ENCODE measurements at places on chromosomes 1 and 21.

DNA sequence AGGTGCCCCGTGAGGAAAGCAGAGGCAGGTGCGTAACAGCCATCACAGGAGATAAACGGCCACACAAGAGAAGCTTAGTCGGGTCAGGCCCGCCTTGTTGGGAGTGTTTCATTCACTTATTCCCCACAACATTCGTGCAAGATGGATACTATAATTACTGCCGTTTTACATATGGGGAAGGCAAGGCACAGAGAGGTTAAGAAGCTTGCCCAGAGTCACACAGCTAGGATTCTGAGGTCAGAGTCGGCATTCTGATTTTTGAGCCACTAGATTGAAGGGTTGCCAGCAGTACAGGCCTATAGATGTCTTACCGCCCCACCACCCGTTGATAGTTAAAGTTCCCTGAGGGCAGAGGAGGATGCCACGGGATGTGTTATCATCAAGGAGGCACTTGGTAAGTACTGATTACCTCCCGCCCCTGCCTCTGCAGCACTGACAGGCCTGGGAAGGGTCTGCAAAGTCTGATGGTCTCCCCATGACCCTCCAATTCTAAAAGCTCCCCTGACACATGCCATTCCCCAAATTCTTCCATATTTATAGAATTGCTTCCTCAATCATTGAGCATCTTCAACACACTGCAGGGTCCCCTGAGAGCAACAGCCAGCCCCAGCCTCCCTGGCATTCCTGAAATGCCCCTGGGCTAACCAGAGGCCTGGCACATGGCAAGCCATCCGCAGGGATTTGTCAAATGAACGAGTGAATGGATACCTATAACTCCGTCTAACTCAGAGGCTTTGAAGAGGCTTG, 74.7 kb upstream of the CLDN14 start:
- no peak for DNase-seq

- DNase-seq = no peak
Observed at GRCh38 chr21:31371715-31372470, 27.8 kb upstream of the TIAM1 start.

DNA sequence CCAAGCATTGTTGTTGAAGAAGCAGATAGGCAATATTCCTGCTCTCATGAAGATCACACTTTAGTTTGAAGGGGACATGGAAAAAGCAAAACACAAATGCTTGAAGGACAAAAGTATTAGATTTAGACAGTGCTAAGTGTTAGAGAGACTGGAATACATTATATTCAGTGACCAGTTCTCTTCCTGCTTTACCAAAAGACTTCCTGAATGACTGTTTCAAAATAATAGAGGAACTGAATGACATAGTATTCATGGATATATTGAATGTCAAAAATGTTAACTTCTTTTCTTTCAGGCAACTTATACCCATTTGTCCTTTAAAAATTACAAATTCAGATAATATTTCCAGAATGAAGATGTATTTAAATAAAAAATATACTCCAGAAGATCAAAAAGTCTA, 178.0 kb upstream of the IVNS1ABP start:
- DNase-seq = no peak

DNA sequence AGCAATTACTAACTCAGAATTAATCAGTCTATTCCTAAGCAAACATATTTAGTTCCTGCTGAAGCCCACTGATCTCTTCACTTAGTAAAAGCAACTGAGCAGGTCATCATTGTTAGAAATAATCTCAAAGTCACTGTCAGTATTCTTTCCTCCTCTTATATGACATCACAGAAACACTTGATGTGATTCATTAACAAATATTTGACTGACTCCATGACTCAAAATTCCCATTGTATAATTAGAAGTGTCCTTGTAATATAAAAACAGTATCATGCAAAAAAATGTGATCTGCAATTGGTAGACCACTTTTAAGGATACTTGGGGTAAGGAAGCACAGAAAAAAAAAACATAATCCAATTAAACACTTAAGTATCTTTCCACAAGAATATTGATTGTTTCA, 194.4 kb downstream of the DPYD start:
- no peak for DNase-seq

DNA sequence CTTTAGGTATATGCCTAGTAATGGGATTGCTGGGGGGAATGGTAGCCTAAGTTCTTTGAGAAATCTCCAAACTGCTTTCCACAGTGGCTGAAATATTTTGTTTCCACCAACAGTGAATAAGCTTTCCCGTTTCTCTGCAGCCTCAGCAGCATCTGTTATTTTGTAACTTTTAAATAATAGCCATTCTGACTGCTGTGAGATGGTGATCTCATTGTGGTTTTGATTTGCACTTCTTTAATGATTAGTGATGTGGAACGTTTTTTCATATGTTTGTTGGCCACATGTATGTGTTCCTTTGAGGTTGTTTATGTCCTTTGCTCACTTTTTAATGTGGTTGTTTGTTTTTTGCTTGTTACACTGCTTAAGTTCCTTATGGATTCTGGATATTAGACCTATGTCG, 237.4 kb downstream of the CENPF start:
- no peak for DNase-seq

GRCh38 chr1:113734357-113735055, 24.8 kb downstream of the PHTF1 start:
- no peak for DNase-seq

GRCh38 chr1:162710345-162710744, 78.1 kb downstream of the DDR2 start:
- no peak for DNase-seq

DNA sequence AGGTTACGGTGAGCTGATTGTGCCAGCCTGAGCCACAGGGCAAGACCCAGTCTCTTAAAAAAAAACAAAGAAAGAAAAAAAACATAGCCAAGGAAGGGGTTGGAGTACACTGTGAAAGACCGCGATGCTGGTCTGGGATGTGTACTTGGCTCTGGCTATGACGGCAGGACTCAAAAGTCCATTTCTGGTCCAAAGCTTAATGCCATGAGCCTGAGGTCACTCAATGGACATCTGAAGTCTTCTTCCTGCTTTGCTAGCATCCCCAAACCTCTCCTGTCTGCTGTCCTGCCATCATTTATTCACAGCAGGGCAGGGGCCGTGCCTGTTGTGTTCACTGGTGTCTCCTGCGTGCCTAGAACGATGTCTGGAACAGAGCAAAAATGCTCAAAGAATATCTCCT, 1.5 kb upstream of the ARHGEF10L start:
- DNase-seq = no peak

DNA sequence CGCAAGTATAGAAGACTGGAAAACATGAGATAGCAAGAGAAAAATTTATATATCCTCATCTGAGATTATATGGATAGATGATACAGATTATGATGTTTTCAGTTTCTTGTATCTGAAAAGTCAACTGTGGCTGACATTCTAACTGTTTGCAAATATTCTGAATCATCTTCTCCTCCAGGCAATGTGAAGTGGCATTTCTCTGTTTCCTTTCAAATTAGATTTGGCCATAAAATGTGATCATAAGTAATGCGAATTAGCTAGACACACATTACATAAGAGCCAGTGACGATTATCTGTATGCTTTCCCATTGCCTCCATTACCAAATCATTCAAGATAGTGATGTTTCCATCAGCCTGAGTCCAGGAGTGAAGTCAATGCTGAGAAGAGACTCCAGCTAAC, 265.2 kb downstream of the BRINP3 start:
- no peak for DNase-seq

- no peak for DNase-seq
Observed at GRCh38 chr1:202367271-202367670, 18.8 kb downstream of the PPP1R12B start.

- no peak for DNase-seq
Observed at GRCh38 chr1:46412893-46413595, 18.9 kb downstream of the FAAH start.

- no peak for DNase-seq
Observed at GRCh38 chr21:39180429-39181019, 2.7 kb downstream of the PSMG1 start.

DNA sequence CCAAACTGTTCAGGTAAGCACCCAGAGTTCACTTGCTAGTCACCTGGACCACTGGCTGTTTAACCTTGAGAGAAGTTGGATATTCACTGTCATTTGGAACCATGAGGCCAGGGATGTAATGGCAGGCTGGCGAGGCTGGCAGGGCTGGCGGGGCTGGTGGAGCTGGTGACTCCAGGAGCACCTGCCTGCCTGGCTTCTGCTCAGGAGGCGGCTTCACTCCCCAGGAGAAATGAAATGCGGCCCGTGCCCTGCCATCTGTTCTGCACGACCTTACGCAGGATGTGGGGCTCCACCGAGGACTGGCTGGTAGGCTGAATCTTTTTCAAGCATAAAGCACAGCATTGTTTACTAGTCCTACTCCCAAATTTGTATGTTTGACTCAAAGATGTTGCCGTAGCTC, 22.7 kb upstream of the MX1 start:
- DNase-seq = no peak

GRCh38 chr1:216310776-216311175, 112.5 kb downstream of the USH2A start:
- DNase-seq = no peak

GRCh38 chr1:113369040-113369439, 21.3 kb upstream of the MAGI3 start:
- DNase-seq = no peak

DNA sequence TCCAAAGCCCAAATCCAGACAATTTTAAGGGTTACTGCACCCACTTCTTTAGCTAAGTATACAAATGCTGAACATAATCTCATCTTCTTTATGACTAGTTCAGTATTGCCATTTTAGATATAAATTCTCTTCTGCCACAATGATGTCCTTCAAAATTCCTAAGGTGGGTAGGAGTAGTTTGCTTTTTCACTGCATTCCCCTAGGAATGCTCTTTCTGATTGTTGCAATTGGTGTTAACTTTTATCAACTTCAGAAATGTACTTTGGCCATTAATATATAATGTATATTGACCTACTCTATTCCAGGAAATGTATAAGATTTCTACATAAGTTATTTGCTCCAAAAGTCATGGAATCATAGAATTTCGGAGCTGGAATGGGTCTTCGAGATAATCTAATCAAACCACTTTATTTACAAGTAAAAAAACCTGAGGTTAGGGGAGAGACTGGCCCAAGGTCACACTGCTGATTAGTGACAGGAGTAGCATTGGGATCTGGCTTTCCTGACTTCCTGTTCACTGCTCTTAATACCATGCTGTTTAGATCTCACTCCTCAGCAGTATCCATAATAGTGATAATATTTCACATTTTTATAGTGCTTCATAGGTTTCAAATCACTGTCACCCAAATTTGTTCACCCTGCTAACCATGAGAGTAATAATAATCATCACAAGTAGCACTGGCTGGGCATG, 46.4 kb upstream of the RASAL2 start:
- no peak for DNase-seq

DNA sequence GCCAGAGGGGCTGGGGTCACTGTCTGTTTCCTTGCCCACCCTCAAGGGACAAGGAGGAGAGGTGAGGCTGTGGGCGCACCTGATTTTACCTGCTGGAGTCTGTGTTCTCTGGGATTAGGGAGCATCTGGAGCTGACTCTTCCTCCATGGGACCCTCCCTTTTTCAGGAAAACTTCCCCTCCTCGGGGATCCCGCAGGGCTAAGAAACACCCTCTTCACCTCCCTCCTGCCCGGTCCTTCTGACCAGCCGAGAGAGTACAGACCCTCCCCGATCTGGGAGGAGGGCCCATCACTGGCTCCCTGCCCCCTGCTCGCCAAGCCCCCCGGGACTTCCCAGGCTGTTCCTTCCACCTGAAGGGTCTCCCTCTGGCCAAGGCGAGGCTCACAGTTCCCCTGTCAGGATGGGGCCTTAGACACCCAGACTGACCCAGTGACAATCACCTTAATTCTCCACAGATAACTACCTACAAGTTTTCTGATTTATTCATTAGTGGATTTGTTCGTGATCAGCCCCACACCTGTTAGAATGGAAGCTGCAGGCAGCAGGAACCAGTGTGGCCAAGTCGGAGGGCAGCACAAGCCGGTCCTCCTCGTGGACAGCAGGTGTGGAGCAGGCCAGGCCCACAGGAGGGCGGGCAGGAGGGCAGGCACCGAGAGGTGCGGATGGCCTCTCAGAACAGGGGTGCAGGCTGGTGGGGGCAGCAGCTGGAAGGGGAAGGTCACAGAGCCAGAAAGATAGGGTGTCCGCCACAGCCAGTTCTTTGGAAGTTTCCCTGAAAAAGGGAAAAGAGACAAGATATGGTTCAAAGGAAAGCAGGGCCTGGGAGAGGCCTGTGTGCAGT, 15.9 kb upstream of the SAMD11 start:
- DNase-seq = no peak

DNA sequence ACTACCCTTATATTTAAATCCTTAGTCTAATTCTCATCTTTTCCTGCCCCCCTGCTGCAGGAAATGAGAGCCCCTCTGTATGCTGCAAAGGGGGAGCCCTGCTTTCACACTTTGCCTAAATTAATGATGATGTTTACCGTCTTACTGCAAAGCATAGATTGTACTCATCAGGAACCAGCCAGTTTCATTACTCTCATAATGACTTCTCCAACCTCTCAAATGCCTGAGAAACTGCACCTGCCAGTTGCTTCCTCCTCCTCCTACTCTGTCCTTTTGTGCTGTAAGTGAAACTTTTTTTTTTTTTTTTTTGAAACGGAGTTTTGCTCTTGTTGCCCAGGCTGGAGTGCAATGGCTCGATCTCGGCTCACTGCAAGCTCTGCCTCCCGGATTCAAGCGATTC, 101.7 kb downstream of the ADSS2 start:
- no peak for DNase-seq

- no peak for DNase-seq
Observed at GRCh38 chr1:8821084-8821483, 3.6 kb upstream of the RERE start.

DNA sequence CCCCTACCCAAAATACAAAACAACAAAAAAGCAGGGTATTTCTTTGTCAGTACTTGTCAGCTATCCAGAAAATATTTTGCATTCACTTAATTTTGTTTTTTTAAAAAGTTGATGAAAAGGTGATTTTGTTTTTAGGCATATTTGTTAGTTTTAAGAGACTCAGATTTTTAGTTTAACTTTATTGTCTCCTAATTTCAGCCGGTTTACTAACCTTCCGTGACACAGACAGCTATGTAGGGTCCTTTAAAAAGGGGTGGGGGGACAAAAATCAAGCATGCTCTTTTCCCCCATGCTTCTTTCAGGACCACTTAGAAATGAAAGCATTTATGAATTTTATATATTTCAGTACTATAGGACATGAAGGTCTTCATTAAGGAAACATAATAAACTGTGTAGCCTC, 1.6 kb downstream of the PBX1 start:
- no peak for DNase-seq

Measured in stimulated activated CD8-positive, alpha-beta memory T cell treated with anti-CD3 and anti-CD28 coated beads, Interleukin-12 subunit alpha, Interleukin-12 subunit beta, amount 100 ng/mL, for 4 hours (primary cell).